ENCODE measurements at places on chromosomes 5 and 9.

DNA sequence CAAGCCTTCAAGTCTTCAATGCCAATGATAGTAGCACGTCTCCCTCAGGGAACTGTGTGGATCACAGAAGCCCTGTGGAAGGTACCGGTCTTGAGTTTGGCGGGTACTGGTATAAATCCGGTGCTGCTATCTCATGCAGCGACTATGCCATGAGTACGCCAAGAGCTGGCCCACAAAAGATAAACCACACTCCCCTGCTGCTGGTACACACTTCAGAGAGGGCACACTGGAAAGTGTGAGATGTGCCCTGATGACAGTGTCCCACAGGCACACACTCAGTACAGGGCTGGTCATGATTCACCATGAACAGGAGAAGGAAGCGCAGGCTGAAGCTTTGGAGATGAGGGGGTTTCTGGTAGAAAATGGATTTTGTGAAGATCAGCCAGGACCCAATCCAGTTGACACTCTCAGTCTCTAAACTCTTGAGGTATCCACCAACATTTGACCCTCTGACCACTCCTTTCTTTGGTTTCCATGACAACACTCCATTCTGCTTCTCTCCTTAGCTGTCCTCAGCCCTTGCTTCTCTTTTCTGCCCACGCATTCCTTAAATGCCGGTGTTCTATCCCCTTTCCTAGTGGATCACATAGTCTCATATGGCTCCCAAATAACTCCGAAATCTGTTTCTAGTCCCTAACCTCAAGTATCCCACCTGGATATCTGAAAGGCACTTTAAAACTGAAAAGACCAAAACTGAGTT is 5.1 kb downstream of the AMACR start:
- DNase-seq: no peak

DNA sequence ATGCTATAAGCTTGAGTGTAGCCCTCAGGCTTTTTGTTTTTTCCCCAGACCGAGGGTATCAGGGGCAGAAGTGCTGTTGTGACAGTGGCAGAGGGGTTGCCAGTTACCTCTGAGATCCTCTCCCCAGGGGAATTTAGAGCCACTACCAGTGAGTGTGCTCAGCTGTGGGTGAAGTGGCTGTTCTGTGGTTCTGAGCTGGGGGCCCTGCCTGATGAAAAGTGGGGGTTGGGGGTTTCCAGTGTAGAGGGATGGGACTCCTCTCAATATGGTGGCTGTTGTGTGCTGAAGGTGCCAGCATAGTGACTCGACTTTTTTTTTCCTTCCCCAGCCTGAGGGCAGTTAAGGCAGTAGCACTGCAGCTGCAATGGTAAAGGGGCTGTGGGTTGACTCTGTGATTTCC is 506.7 kb downstream of the TMEM232 start:
- DNase-seq: no peak

- DNase-seq: no peak
Observed at GRCh38 chr5:15615859-15616258, 115.9 kb downstream of the FBXL7 start.

- no peak for DNase-seq
Observed at GRCh38 chr9:19967216-19967887, 178.5 kb upstream of the SLC24A2 start.

GRCh38 chr5:150987746-150988145 is 32.6 kb upstream of the GPX3 start:
- DNase-seq: no peak

- no peak for DNase-seq
Observed at GRCh38 chr5:169146158-169146557, 154.8 kb downstream of the SLIT3 start.

GRCh38 chr9:14846871-14847311 is 63.3 kb downstream of the FREM1 start:
- DNase-seq: no peak

- no peak for DNase-seq
Observed at GRCh38 chr5:139524940-139525585, 36.1 kb upstream of the UBE2D2 start.

DNA sequence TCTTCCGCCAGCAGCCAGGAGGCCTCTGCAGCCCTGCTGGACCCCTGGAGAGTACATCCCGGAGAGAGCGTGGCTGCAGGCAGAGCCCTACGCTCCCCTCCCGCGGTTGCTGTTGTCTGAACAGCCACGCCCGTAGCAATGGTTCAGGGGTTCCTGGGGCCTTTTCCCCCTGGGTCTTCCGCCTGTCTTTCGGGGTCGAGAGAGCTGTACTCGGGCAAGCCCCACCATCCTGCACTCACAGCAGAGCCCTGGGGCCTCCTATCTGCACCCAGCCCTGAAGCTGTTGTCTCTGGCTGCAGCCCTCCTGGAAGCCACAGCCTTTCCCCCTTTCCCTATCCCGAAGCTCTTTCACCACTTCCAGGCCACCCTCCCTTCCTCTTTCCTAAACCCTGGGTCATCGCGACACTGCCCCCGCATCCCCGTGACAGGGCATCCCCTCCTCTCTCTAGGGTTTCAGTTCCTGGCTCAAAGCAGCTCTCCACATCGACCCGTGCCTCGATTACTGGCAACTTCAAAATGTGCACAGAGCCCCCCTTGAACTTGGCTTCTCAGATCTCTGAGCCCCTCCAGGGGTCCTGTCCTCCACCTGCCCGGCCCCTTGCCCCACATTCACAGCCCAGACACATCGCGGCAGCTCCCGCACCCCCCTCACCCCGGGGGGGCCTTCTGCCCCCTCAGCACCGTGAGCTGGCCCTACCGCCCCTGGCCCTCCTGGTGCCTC is 43.9 kb upstream of the CEP72 start:
- no peak for DNase-seq

DNA sequence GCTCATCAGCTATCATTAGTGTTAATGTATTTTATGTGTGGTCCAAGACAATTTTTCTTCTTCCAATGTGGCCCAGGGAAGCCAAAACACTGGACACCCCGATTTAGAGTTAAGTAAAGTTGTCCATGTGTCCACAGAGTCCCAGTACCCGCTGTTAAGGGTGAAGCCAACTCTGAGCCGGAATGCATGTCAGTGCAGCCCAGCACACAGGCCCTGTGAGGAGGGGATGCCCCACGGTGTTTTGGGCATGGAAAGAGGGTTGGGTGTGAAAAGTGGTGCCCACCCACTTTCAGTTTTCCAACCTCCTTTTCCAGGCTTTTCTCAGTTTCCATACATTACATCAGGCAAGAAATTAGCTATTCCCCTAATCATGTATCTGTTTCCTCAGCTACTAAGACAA is 24.4 kb downstream of the SHC3 start:
- DNase-seq: no peak

GRCh38 chr9:94949370-94949769 is 222.9 kb downstream of the AOPEP start:
- DNase-seq: no peak

- DNase-seq: no peak
Observed at GRCh38 chr5:56658972-56659371, 156.4 kb upstream of the MAP3K1 start.

DNA sequence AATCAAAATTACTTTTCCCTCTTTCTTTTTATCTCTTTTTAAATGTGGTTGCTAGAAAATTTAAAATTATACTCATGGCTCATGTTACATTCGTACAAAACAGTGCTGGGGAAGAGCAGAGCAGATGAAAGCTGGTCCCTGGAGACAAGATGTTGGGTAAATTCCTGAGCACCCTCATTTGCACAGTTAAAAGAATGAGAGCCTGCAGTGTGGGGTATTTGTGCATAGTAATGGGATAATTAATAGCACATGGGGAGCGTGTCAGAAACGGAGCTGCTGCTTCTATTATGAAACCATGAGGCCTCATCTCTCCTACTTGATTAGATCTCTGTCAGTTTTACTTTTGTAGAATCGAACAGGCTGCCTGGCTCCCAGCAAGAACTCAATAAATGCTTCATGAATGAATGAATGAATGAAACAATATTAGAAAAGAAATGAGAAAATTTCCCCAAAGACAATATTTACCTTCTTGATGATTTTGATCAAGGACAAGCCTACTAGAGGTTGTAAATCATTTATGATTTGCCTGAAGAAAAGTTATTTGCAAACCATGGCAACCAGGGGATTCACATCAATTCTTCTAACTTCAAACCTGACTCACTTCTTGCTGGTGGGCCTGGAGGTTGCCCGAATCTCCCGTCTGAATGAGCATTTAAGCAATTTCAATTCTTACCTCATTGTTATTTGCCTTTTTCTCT is 177.2 kb upstream of the TUT7 start:
- DNase-seq: no peak

DNA sequence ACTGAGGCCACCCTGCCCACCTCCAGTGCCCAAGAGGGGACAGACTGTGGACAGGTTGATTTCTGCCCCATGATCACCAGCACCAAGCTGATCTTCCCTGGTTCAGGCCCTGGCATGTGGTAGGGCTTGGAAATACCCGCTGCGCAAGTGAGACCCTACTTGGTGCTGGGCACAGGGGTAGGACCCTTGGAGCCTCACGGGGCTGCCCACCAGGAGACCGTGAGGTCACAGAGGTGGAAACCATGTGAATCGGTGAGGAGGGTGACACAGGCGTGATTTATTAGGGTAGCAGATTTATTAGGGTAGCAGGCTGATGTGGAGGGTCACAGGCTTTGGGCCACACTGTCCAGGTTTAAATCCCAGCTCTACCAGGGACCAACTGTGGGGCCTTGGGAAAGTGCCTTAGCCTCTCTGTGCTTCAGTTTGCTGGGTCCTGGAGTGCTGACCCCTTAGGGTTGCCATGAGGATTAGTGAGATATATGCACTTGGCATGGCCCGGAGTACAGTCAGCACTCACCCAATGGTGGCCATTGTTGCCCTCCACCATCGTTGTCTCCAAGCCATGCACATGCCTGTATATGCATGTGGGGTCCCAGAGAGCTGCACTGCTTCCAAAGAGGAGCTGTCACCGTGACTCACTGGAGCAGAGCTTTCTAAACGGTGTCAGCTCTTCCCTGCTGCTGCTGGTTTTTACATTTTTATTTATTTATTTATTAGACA is 20.9 kb upstream of the DUSP1 start:
- no peak for DNase-seq

DNA sequence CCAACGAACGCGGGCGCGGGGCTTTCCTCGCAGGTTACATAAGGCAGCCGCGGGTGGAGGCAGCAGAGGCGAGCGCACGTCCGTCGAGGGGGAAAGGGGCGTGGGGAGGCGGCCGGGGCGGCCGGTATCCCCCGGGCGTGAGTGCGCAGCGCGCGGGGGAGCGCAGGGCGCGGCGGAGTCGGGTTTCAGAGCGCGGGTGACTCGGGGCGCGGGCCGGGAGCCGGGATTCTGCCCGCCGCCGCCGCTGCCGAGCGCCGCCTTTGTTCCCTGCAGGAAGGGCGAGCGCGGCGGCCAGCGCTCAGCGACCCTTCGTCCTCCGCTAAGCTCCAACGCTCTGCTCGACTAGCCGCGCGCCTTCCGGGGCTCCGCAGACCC is at the start of gene COL15A1:
Gene COL15A1, plus strand, starts transcription at position 226 of the 375 bp plus-strand sequence. CDS start 155 bp downstream, outside the sequence.
- DNase-seq: no peak

DNA sequence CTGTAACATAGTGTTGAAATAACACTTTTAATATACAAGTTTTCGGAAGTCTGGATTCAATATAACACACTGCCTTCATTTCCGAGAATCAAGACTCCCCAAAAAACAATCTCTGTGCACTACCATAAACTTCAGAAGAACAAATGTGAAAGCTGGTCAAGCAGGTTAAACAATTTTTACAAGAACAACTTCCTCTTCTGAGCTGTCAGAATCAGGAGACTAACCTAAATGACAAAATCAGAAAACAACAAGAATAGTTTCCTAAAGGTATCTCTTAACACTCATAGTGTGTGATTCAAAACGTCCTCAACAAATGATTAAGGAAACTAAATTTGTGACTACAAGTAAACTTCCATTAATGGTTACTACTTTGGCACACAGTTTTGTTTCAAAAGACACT is 11.6 kb downstream of the C9orf72 start:
- no peak for DNase-seq

- DNase-seq: no peak
Observed at GRCh38 chr5:53067641-53068040, 41.9 kb downstream of the MOCS2 start.

- DNase-seq: no peak
Observed at GRCh38 chr5:54531546-54531945, 14.0 kb downstream of the SNX18 start.

DNA sequence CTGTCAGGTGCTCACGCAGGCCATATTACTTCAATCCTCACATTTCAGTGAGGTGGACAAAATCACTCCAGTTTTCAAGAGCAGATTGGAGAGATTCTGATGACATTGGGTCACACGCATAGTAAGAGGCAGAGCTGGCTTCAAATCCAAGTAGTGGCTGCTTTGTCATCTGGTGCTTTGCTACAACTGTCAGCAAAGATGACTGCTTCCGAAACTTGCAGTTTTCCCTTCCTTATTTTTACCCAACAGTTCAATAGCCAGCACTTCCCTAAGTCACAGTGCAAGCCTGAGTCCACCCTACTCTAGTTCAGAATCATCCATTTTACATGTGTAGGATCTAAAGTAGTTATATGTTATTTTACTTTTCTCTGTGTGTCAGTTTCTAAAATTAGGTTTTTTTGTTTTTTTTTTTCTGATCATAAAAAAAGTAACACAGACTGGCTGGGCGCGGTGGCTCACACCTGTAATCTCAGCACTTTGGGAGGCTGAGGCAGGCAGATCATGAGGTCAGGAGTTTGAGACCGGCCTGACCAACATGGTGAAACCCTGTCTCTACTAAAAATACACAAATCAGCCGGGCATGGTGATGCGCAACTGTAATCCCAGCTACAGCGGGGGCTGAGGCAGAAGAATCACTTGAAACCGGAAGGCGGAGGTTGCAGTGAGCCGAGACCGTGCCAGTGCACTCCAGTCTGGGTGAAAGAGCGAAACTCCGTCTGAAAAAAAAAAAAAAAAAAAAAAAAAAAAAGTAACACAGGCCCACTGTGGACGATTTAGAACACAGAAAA is 49.6 kb downstream of the ANKDD1B start:
- no peak for DNase-seq

DNA sequence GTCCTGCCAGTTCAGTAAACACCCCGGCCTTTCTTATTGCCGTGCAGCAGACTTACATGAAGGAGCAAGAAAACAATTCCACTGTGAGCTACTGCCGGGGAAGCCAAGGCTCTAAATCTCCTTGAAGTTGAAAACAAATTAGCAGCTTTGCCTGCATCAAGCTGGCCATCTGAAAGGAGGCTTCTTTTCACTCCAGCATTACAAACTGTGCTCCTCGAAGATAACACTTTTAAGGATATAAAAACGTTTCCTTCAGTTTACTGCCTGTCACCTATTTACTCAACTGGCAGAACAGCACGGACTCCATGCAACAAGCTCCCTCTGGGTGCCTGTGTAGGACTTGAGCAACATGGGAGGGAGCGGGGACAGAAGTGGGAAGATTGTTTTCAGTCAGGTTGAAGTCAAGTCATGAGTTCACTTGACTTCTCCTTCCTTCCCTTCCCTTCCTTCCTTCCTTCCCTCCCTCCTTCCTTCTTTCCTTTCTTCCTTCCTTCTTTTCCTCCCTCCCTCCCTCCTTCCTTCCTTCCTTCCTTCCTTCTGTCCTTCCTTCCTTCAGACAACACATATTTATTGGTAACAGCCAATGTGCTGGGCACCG is 67.4 kb downstream of the ZNF608 start:
- DNase-seq: no peak
